ENCODE measurements at places on chromosomes 6 and 20.

- no peak for DNase-seq
Observed at GRCh38 chr20:23920408-23921325, 41.1 kb upstream of the CST5 start.

GRCh38 chr20:38383147-38383546 is 36.9 kb downstream of the LBP start:
- no peak for DNase-seq

DNA sequence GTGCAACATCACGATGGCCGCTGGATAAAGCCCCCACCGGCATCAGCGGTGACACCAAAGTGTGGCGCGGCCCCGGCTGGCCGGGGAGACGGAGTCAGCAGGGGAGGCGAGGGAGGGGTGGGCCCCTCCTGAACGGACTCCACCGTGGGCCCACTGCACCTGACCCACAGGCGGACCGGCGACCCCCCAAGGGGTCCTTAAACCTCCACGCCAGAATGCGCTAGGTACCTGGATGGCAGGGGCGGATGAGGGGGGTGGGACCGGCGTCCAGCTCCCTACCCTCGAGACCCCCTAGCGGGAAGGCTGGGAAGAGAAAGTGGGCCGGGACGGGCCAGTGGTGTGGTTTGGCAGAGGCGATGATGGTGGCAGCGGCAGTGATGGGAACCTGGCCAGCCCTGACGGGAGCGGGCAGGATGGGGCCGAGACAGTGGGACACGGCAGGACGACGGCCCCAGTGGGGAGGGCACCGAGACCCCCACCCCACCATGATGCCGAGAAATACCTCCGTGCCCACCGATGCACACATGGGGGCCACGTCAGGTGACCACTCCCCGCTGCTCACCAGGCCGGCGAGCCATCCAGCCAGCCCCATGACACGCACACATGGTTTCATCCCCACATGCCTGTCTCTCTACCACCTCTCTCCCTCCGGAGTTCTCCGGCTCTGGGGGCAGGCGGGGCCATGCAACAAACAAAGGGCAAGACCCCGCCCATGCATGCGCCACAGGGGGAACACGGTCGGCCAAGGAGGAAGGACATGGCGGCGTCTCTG is 771.9 kb upstream of the DEFB115 start:
- no peak for DNase-seq

DNA sequence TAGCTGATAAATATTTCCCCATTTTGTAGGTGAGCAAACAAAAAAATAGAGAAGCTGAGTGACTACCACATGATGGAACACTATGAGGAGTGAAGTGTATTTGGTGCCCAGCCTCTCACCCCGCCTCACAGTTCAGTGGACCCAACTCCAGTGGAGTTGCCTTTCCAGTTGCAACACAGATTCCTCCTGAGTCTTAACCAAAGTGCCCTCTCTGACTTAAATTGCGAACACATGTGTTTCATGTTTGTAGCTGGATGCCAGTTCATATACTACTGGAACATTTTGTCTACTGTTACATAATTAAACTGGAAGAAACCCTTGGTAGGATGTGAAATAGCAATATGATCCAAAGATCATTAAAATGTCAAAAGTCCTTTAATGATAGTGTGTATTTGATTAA is 448.9 kb downstream of the COL12A1 start:
- no peak for DNase-seq

DNA sequence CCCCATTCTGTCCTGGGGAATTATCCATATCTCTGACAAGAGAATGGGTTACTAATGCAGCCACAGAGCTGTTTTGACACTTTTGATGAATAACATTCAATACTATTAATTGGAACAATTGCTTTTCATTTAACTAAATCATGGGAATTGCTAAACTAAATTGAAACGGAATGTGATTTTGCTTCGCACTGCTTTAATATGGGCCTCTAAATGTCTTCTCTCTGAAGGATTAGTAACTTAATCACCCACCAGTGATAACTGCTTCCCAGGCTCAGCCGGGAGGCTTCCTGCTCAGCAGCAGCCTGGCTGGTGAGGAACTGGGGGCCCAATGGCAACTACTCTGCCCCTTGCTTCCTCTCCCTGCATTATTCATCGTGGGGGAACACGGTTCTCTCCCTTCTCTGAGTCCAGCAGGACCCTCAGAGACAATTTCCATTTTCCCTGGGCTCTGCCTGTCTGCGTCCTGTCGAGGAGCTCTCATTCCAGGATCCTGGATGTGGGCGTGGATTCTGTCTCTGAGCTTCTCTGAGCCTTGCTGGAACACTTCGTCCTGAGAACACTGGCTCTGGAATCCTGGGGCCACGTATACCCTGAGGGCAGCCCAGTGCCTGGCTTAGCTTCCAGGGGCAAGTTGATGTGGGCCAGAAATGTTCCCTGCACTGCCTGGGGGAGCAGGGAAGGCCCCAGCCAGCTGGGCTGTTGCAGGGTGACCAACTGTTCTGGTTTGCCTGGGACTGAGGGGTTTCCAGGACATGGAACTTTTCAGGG is 308.9 kb downstream of the DHX35 start:
- no peak for DNase-seq

DNA sequence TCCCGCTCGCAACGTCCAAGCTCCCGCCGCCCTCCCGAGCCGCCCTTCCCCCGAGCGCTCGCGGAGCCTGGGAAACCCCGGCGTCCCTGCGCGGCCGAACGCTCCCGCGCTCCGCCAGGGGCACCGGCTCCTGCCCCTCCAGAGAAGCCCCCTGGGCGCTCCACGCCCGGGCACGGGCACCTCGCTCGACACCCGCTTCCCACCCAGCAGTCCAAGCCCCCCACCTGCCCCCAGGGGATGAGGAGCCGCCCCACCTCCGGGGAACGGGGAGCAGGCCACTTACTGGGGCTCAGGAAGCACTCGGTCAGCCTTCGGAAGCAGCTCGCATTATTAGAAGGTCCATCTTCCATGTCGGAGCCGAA is 1.4 kb downstream of the PDE10A start:
- DNase-seq = no peak

DNA sequence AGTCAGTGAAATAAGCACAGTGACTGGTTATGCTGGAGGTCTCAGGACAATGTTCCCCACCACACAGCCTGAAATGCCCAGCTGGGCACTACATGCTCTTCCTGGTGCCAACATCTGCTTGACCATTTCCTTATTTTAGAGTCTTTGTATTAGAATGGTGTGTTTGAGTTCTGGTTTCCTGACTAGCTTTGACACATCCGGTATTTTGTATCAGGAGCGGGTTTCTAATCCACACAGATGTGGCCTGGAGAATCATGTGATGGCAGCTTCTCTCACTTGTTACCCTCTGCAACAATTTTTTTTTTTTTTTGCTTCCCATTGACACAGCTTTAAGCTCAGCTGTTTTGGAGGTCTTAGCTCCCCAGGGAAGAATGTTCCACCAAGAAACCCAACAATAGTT is 164.5 kb upstream of the CST7 start:
- DNase-seq = no peak

DNA sequence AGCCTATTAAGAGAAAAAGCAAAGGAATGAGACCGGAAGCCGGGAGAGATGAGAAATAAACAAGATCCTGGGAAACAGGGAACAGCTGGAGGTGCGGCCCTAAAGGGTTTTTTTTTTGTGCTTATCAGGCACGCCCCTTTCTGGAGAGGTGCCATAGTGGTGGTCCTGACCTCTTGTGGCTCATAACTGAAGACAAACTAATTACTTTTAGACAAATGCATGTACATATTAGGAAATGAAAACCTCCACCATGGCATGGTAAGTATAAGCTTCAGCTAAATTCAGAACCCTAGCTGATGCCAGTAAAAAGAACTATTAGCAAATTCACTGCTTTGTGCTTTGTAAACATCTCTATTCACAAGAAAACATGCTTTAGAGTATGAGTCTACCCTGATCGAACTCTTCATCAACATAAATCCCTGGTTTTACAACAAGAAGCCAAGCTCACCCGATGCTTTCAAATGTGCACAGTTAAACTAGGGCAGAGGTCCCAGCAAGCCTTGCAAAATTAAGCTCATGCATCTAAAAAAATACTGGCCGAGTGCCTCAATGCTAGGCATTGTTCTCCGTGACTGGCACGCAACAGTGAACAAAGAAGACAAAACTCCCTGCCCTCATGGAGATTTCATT is 96.4 kb upstream of the MRPS10 start:
- no peak for DNase-seq

- DNase-seq = no peak
Observed at GRCh38 chr20:43949248-43949647, 34.6 kb downstream of the TOX2 start.

GRCh38 chr6:168054765-168055560 is 24.0 kb downstream of the FRMD1 start:
- no peak for DNase-seq

DNA sequence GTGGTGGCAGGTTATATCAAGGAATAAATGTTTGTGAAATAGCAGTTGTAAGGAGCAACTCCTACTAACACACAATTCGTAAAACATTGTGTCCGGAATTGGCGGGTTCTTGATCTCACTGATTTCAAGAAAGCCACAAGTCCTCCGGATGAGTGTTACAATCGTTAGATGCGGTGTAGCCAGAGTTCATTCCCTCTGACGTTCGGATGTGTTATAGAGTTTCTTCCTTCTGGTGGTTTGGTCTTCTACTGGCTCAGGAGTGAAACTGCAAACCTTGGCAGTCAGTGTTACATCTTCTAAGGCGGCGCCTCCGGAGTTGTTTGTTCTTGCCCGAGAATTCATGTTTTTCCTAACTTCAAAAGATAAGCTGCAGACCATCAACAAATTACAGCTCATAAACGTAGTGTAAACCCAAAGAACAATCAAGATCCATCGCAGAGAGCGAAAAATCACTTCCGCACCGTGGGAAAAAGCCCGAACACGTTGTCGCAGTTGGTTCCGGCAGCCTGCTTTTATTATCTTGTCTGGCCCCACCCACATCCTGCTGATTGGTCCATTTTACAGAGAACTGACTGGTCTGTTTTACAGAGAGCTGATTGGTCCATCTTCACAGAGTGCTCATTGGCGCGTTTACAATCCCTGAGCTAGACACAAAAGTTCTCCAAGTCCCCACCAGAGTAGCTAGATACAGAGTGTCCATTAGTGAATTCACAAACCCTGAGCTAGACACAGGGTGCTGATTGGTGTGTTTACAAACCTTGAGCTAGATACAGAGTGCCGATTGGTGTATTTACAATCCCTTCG is 58.2 kb downstream of the TRIM27 start:
- DNase-seq = no peak

- no peak for DNase-seq
Observed at GRCh38 chr20:14342918-14343317, 5.5 kb upstream of the FLRT3 start.

DNA sequence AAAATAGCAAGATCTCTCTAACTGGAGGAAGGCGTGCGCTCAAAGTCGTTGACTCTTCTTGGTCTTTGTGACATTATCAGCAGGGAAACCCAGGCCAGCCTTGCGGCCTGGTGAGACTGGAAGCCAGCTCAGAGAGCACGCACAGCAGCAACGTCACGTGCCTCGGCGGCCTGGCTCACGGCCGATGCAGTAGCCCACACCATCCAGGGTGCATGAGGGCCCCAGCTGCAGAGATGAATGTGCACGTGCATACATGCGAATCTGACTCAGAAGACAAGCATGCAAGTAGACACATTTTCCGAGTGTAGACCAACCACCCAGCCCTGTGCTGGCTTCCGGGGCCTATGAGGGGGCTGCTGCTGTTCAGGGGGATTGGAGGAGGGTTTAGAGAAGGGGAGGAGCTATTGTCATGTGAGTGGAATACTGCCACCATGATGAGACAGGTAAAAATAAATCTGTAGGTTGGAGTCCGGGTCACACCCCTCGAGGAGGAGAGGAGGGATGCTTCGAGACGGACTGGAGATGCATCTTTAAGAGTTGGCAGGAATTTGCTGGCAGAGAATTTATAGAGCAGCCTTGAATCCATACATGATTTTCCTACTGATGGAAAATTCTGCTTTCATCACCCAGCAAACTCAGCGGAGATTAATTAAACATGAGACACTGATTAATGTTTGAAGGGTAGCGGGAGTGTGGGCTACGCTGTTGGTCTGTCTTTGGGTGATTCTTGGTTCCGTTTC is 388.2 kb downstream of the CDH4 start:
- no peak for DNase-seq

- DNase-seq = no peak
Observed at GRCh38 chr6:56746767-56747504, 104.2 kb upstream of the DST start.

DNA sequence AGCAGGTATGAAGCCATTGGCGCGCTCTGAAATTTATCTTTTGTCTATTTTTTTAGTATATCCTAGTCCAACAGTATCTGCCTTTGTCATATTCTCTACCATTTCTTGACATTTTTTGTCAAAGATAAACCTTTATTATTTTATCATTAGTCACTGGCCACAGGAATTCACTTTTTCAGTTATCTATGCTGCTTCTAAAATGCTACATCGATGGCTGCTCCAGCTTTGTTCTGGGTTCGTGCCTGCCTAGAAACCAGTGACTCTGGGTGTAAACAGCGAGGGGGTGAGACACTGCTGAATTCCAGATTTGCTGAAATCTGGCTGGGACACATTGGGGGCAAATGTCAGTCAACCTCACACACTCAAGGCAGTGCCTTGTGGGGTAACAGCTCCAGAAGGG is 193.4 kb downstream of the CDC5L start:
- DNase-seq = no peak

DNA sequence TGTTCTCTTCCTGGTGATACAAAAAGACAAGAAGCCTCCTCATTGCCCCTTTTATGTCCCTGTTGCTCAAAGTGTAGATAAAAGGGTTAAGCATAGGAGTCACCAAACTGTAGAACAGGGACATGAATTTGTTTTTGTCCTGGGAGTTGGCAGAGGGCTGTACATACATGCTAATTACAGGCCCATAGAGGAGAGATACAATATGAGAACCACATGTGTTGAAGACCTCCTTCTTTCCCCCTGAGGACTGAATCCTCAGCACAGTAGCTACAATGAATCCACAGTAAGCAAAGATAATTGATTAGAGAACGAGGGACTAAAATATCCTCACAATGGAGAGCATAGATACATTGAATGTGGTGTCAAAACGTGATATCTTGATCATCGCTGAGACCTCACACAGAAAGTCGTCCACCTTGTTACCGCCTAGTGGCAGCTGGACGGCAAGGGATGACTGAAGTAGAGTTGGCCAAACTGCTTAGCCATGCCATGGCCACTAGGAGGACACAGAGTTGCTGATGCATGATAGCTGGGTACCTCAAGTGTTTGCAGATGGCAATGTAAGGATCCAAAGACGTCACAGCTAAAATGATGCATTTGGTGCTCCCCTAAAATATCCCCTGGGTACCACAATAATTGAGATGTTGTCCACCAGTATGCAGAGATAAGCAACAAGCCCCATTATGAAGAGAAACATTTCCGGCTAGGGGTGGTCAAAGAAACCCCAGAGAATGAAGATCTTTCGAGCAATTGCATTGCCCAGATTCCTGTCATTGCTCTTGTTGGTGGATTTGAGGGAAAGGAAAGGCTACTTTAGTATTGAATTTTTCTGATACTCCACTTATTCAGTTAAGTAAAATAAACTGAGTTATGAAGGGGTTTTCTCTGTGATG is 15.0 kb downstream of the OR2B3 start:
- DNase-seq = no peak
